NCI-H460 (cell line): ENCODE measurements at places on chromosomes 1 and 21.

GRCh38 chr1:114062477-114063099 lies 83.3 kb downstream of the OLFML3 start:
- DNase-seq = no peak

DNA sequence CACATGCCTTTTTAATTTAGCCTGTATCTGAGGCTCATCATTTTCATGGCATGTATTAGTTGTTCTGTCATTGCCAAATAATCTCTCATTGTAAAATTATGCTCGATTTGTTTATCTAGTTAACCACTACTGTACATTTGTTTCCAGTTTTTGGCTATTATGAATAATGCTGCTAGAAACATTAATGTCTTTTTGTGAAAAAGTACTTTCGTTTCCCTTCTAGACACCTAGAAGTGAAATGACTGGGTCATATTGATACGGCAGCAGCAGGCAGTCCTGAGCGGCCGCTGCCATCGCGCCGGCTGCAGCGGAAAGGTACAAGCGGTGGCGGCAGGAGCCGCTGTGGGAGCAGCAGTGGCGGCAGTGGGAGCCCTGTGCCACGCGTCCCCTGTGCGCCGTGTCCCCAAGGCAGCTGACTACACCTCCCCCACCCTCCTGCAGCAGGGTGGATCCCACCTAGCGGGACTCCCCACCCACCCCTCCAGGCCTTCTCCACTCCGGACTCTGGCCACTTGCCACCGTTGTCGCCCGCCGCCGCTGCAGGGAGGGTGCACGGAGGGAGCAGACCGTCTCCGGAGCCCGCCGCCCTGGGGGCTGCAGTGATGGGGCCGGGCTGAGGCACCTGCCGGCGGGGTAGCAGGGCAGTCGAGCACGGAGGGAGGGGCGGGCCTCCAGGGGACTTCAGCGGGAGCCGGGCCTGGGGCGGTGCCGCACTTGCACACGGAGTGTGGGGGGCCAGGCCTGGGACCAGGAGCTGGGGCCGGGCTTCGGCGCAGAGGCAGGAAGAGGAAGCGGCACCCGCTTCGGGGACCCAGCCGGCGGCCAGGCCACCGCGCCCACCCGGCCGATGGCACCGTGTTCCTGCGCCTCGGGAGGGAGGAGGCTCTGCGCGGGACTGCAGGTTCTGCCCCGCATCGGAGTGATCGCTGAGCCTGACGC lies 66.8 kb upstream of the RGS7 start:
- peak; percentile 26 for DNase-seq

DNA sequence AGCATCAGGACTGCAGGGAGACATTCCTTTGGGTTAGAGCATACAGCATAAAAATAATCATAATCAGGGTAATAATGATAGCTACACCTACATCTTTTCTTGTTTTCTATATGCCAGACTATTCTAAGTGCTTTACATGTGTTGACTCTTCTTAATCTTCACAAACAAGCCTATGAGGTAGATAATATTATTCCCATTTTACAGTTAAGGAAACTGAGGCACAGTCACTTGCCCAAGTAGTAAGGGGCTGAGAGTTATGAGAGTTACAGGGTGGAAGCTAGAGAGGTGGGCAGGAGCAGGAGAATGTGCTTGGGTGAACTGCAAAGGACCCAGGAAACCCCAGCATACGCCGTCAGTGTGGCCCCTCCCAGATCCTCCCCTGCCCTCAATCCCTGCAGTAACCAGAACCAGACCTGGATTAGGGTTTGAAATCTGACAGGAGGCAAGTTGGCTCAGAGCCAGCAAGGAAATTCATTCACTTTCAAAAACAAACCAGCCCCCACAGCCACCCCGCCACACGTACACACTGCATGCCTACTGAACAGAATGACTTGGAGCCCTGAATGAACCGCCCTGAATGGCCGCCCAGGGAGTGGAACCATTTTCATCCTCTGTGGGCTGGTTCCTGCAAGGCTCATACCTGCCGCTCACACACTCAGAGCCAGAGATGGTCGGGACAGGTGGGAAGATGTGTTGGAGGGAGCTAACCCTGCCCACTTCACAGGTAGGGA lies 126.1 kb downstream of the TRABD2B start:
- no peak for DNase-seq

DNA sequence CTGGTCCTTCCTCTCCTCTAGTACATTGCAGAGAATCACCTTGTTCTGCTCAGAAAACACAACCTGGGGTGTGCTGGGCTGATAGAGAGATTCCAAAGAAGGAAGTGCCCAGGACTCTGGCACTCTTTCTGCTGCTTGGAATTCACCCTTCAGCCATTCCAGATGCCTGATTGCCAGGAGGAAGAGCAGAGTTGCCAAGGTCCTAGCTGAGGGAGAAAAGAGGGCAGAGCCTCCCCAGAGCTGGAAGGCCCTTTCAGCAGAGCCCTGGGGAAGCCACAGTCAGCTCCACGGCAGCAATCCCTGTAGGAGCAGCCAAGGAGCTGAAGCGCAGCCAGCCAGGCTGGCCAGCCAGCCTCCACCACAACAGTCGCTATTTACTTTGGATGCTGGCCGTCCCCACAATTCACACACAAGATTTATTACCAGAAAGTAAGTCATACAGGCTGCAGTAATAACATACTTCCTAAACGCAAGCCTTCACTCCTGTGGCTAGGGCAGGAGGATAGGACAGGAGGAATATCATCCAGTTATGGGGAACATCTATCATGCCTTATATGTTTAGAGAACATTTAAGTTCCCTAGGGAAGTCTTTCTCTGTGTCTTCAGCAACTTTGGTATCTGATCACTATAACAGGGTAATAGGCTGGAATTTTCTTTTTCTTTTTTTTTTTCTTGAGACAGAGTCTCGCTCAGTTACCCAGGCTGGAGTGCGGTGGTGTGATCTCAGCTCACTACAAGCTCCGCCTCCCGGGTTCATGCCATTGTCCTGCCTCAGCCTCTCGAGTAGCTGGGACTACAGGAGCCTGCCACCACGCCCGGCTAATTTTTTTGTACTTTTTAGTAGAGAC lies 36.6 kb upstream of the SLC44A3 start:
- no peak for DNase-seq

- DNase-seq = no peak
Measured at GRCh38 chr1:15515022-15515663, 8.9 kb downstream of the CASP9 start.

DNA sequence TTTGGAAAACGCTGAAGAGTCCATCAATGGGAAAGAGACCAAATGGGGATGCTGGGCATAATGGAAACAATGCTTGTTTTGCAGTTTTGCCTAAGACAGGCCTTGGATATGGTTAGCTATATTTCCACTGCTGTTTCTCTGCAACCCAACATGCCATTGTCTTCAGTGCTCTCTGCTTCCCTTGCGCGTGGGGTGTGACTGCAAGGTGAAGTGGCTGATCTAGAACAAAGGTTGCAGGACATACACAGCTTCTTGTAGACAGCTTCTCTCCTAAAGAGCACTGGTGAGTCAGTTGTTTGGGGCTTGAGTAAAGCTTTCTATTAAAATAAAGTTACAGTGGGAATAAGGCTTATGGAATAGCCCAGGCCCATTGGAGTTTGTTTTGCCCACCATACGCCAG lies 33.0 kb downstream of the RUNX1 start:
- no peak for DNase-seq

GRCh38 chr1:169361281-169361680 lies 6.3 kb downstream of the NME7 start:
- no peak for DNase-seq

GRCh38 chr1:4674676-4675075 lies 20.3 kb downstream of the AJAP1 start:
- DNase-seq = no peak

GRCh38 chr1:97143236-97143882 lies 421.8 kb downstream of the PTBP2 start:
- DNase-seq = no peak

DNA sequence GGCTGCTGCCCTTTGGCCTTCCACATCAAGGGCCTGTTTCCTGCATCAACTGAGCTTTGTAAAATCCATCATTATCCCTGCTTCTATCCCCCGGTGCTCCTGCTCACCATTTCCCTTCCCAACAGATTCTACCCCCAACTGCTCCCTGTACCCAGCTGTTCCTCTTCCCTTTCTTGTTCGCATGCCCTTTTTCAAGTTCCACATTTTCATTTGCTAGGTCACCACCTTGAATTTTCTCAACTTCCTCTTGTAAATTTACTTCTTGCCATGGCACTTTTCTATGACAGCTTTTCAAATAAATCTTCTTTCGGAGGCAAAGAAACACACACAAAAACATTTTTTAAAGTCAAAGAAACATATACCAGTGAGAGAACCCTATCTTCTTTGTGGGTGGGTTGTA lies 330.5 kb upstream of the ADGRL2 start:
- DNase-seq = no peak

DNA sequence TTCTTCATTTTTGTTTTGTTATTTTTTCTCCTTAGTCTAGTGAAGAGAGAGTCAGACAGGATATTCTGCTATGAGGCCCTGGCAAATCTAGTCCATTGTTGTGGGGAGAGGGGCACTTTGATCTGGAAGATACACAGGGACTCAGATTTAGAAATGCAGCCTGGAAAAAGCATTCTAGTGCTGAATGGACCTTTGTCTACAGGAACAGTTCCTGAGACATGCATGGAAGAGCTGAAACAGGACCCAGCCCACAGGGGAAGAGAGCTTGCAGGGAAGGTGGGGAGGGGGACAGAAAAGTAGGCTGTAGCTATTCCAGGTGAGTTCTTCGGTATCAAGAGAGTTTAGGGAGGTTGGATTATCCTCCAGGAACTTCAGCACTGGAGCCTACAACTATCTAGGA lies 98.5 kb downstream of the AKT3 start:
- no peak for DNase-seq

GRCh38 chr1:69295265-69295664 lies 272.5 kb upstream of the LRRC7 start:
- DNase-seq = no peak

GRCh38 chr1:21891621-21892479 lies 45.3 kb downstream of the HSPG2 start:
- DNase-seq = no peak

GRCh38 chr1:117695796-117696490 lies 90.1 kb downstream of the TENT5C start:
- no peak for DNase-seq

DNA sequence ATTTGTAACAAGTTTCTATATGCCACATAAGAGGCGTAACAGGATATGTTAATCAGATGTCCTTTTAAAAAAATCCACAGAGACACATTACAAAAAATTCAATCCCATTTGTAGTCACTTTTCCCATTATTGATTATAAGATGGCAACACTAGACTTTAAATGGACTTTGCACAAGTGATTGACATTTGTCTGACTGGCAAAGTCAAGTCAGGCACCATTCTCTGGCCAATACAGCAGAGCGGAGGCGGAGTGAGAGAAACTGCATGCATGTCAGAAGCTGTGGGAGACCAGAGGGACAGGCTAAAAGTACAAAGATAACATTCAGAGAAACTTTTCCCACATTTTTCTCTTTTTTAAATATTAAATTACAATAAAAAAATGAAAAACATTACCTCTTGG lies 28.1 kb upstream of the RGS5 start:
- no peak for DNase-seq

- DNase-seq = no peak
Measured at GRCh38 chr1:219329578-219329977, 155.9 kb downstream of the LYPLAL1 start.

- no peak for DNase-seq
Measured at GRCh38 chr1:184437291-184437690, 50.5 kb downstream of the C1orf21 start.

- no peak for DNase-seq
Measured at GRCh38 chr1:214078950-214079349, 91.2 kb downstream of the PROX1 start.

DNA sequence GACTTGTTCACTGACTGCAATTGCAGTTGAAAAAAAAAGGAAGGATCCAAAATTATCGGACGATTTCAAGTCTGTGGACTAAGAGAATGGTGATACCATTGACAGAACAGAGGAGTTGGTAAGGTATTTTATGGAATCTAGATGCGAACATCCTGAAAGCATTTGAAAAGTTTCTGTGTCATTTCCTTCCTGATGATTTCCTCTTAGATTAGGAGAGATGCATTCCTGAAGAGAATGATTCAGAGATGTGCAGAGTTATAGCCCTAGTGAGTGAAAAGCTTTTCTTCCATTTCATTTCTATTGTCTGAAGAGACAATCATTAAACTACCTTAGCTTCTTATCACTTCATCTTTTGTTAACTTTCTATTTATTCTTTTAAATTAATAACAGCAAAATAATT lies 200.0 kb downstream of the KCNK2 start:
- no peak for DNase-seq

DNA sequence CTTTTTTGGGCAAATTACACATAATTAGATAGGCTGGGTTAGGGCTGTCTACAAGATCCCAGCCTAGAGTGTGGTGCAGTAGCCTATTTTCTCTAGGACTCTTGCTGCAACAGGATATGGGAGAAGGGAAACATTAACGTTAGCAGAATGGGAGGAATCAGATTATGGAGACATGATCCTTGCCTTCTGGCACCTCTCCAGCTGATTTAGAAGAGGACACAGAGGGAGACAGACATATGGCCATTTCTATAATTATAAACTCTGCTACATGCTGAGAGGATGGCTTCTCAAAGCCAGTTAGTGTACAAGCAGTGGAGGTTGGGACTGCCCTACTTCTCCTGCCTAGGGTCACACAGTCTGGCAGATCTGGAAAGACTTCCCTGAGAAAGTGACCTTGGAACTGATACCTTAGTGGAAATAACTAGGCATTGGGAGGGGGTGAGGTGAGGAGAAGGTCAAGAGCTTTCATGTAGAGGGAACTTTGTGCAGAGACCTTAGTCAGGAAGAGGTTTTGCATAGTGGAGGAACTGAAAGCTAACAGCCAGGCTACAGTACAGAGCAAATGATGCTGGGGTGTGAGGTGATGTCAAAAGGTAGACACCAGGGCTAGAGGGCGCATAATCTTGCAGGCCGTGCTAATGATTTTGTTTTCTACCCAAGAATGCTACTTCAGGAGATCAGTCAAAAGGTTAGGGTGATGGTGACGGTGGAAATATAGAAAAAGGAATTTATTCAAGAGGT lies 1.2 kb upstream of the CD1D start:
- DNase-seq = no peak

DNA sequence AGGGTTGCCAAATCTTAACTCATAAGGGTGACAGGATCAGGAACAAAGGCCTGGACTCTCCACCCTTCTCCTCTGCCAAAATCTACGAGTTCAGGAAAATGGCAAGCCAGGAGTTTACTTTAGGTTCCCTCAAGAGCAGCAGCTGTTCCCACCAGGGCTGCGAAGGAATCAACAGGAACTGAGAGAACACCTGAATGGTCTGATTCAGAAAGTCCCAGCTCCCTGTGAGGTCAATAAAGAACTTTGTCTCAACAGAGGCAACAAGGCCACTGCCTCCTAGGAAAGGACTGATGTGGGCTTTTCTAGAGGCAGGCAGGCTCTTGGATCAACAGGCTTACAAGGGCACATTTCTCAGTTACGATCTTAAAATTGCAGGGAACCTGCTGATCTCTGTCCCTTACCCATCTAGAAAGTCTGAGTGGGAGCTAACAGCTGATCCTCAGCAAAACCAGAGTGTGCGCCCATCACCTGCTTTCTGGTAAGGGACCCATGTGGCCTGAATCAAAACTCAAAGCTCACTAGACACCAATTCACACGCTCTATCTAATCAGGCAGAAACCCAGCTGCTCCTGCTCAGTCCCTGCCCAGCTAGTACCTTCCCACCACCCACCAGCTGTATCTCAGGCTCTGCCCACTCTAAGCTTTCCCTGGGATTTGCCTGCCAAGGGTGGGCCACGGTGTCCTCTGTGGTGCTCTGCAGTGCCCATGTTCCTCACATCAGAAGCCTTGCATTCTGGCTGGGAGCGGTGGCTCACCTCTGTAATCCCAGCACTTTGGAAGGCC lies 83.1 kb downstream of the CAPZB start:
- DNase-seq = no peak

- DNase-seq = peak; percentile 39
Measured at GRCh38 chr1:164777518-164777917, 218.5 kb downstream of the PBX1 start.

- no peak for DNase-seq
Measured at GRCh38 chr1:179156708-179157107, 72.8 kb downstream of the ABL2 start.
